Cortex of kidney (tissue), 1 donor: ENCODE measurements at places on chromosomes 11 and 22.

- no peak for DNase-seq
These were observed 68.5 kb upstream of the PPARA start for GRCh38 chr22:46081831-46082210.

GRCh38 chr11:44987506-44987905 lies 36.8 kb upstream of the TP53I11 start:
- no peak for DNase-seq

DNA sequence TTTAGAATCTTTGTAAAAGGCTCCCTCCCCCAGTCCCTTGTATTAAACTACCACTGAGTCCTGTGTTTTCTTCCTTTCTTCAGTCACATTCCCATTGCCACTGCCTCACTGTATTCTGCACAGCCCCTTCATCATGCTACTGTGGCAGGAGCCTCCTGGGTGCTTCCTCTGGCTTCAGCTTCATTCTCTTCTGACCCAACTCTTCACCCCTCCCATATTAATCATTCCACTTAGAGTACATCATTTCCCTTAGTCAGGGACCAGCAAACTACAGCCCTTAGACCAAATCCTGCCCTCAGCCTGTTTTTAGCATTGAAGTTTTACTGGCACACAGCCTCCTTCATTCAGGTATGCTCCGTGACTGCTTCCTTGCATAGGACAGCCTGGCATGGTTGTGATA lies 127.7 kb upstream of the MTNR1B start:
- no peak for DNase-seq

DNA sequence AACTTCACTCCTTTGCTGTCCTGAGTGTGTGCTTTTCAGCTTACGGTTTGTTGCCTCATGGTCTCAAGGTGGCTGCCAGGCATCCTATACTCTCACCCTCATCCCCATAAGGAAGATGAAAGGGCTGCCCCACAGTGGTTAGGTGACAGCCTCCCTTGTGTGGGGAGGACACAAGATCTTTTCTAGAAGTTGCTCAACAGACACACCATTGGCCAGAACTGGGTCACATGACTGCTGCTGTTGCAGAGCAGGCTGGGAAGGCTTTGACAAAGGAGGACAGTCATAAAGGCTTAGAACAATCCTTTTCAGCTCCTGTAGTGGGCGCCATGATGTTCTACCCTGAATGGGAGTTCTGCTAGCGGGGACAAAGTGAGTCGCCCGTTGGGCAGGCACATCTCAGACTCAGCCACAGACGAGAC lies 69.7 kb upstream of the RASD2 start:
- DNase-seq: no peak

DNA sequence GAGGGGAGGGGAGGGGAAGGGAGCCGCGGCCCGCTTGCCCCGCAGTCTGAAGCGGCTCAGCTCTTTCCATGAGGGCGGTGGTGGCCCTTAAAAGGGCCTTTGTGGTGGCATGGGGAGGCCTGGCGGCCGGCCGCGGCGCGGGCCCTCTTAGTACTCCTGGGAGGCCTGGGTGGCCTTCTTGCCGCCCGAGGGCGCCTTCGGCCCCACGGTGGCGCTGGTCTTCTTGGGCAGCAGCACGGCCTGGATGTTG lies 6.9 kb downstream of the DPAGT1 start:
- DNase-seq: no peak

GRCh38 chr22:24023204-24023789 lies 12.2 kb downstream of the CABIN1 start:
- no peak for DNase-seq

DNA sequence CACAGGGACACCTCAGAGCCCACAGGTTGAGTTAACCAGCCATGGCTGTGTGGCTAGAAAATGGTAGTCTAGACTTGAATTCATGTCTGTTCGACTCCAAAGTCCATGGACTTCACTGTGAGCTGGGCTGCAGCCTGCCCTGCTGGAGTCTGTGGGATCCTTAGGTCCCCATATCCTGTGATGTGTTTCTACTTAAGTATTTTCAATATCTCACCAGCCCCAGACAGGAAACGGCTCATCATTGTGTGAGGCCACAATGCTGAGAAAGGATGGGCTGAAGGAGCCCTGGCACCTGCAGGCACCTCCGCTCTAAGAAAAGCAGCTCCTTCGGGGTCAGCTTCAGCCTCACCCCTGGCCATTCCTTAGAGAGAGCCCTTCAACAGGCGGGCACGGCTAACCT lies 93.1 kb downstream of the NAT10 start:
- DNase-seq: no peak

DNA sequence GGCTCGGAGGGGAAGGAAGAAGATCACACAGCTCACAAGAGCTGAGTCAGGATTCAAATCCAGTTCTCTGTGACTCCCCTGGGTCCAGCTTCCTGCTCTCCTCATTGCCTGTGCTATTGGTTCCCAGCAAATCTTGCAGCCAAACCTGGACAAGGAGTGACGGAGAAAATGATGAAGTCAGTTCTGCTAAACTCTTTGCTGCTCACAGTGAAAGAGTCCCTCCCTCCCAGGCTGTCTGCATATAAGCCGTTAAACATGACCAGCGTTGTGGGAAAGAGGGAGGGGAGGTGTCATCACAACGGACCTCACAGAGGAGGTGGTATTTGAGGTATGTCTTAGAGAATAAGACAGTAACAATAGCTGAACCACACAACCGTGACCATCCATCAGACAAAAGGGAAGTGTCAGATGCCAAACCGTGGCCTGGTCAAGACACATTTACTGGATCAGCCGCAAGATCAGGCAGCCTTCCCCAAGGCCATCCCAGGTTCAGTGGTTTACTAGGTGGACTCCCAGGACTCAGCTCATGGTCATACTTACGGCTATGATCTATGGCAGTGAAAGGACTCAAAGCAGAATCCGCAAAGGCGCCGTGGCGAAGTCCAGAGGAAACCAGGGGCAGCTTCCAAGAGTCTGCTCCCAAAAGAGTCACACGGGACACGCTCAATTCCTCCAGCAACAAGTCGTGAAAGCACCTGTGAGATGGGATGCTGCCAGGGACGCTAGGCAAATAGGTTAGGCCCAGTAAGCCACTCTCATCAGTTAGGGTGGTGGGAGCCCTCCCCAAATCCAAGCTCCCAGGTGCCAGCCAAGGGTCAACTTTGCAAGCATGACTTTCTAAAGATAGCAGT lies 2.8 kb upstream of the CYTH4 start:
- no peak for DNase-seq

GRCh38 chr22:45998638-45999378 lies 21.8 kb upstream of the WNT7B start:
- no peak for DNase-seq

GRCh38 chr11:77083566-77084245 lies 16.9 kb downstream of the CAPN5 start:
- no peak for DNase-seq

GRCh38 chr11:124219126-124219525 lies 21.8 kb upstream of the OR8G1 start:
- DNase-seq: no peak

- DNase-seq: no peak
These were observed 1.4 kb upstream of the PIM3 start for GRCh38 chr22:49958931-49959781.

GRCh38 chr11:1630271-1630670 lies 696 bp downstream of the KRTAP5-5 start:
- no peak for DNase-seq

DNA sequence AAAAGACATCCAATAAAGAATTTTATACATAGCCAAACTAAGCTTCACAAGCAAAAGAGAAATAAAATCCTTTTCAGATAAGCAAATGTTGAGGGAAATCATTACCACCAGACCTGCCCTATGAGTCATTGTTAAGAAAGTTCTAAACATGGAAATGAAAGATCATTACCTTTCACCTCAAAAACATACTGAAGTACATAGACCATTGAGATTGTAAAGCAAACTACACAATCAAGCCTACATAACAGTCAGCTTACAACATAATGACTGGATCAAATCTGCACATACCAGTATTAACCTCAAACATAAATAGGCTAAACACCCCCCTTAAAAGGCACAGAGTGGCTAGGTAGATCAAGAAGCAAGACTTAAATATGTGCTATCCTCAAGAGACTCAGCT lies 501.0 kb upstream of the LUZP2 start:
- DNase-seq: no peak

DNA sequence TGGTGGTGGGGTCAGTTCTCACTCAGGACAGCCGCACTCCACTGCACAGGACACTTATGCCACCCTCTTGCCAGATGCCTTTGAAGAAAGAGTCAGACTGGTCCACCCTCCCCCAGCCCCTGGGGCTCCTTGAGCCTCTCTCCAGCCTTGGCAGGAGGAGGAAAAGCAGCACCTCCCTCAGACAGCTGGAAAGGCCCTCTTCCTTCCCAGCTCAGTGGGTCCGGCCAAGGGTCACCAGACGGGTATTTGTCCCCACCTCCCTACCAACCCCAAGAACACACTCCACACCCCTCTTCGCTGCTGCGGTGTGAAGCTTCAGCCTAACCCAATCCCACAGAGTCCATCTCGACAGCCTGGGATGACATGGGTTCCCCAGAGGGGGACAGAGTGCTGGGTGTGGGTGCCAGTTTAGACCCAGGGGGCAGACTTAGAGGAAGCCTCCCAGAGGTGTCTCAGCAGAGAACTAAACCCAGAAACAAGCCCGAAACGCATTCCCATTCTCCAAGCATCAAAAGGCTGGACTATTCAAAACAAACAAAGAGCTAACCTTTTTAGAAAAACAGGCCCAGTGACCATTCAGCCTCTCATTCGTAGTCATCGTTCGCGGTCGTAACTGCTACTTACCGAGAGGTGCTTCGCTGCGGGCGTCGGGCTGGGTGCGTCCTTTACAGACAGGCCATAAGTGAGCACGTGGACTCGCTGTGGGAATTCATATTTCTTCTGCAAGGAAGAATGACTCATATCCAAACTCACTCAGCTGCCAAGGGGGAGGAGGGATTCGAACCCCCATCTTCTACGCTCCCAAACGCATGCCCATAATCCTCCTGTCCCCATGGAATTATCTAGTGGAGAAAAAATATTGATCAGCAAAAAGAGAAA lies 57.5 kb upstream of the ANO1 start:
- no peak for DNase-seq

- no peak for DNase-seq
These were observed 1.1 kb downstream of the MB start for GRCh38 chr22:35616043-35616442.

DNA sequence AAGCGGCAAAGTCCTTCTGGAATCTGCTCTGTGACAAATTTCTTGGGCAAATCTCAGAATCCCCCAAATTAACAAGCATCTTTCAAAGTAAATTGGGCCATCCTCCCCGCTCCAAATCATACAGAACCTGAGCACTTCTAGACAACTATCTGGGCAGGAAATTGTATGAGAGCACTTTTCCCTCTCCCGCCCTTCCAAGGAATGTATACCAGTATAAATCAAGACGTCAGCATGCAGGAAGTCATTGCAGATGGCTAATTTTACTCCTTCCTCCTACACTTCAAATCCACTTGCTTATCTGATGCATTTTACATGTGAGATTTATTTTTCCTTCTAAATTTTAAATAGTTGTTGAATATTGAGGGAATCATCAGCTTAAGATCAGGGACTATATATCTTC lies 52.1 kb downstream of the NTM start:
- DNase-seq: no peak

DNA sequence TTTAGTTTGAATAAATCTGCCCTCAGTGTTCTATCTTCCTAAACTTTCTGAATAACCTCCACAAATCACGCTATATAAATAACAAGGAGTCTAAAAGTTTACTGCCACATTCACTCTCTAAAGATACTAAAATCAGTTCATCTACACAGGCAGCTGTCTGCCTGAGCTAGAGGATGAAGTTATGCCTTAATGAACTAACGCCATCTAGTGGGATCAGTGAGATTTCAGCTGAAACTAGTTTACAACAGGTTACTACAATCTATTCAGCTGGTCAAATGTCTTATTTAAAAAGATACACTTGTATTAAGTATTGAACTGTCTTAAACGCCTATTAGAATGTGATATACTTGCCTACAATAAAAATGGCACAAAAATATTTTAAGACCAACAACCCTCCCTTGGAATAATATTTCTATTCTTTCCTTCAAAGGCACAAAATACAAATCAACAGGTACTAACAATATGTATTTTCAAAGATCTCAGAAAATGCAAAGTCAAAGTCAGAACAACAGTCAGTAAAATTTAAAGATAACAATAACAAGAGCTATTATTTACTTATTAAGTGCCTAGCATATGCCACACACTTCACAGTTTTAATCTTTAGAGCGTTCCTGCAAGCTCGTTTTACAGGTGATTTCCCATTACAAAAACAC lies 84.1 kb downstream of the LARGE2 start:
- DNase-seq: no peak

DNA sequence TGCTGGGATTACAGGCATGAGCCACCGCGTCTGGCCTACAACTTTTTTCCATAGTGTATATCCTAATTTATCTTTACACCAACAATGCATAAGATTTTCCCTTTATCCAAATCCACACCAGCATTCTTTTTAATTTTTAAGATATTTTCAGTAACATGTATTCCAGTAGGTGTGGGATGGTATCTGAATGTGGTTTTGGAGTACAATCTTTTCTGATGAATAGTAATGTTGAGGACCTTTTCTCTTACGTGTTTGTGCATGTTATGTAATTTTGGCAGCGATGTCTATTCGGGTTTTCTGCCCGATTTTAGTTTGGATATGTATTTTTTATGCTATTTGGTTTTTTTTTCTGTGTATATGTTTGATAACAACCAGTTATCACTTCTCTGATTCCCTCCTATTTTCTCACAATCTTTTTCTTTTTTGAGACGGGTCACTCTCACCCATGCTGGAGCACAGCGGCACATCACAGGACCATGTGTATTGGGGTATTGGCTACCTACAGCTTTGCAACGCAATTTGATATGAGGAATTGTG lies 114.6 kb upstream of the GRK3 start:
- no peak for DNase-seq

- DNase-seq: no peak
These were observed 301.1 kb downstream of the BUD13 start for GRCh38 chr11:116471608-116472256.

DNA sequence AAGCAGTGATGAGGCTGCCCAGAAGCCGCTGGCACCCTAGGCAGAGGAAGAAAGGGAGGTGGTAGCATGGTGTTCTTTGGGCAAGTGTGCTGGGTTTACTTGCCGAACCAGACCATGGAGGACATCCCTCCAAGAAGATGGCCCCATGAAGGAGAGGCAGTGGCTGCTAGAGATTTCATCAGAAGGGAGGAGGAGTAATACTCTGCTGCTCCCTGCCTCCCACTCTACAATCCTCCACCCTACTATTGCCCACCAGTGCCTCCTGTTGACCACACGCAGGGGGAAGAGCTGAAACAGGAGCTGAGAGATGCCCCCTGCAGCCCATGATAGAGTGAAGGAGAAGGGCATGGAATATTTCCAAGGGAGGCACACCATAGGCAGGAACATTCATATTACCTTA lies 51.0 kb upstream of the PRSS23 start:
- no peak for DNase-seq

DNA sequence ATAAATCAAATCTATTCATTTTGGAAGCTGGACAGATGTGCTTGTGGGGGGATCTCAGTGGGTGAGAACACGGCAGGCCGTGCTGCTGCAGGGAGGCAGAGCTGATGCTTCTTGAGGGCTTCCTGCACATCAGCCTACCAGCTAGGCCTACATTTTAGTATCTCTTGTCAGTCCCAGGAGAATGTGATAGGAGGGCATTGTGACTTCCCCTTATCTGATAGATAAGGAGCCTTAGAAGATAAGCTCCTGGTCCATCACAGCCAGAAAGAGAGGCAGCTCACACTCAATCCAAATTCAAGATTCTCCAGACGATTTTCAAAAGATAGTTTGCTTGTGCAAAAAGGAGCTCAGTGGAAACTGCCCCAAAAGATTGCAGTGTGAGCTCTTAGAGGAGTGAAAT lies 89.0 kb downstream of the SHANK2 start:
- no peak for DNase-seq

GRCh38 chr11:8058216-8058615 lies 22.8 kb upstream of the TUB start:
- DNase-seq: no peak
